Subcutaneous preadipocyte (primary cell): ENCODE measurements at places on chromosomes 3 and 15. TPM values are rescaled to one million over a fixed set of nuclear protein-coding genes. Genes with fewer than 3 reads are reported as not detected.

CFAP20DC gene
- 4.0 and 6.5 TPM in 2 replicates for total RNA-seq

USF3 gene
- total RNA-seq: 8.1 and 10.0 TPM in 2 replicates

MYLK gene
- total RNA-seq: 6.2 and 6.8 TPM in 2 replicates

ITIH1 gene
- not detected in 2 replicates for total RNA-seq

GOLGA6L10 gene
- under 0.01 and 0.20 TPM in 2 replicates for total RNA-seq

EDEM1 gene
- 27.6 and 34.6 TPM in 2 replicates for total RNA-seq

ZBTB47 gene
- total RNA-seq: 23.1 and 26.5 TPM in 2 replicates

SLC6A11 gene
- total RNA-seq: not detected in 2 replicates

TSC22D2 gene
- 7.7 and 12.1 TPM in 2 replicates for total RNA-seq

CKMT1A gene
- not detected in 2 replicates for total RNA-seq

NANOGP8 gene
- total RNA-seq: 0.39 and 0.73 TPM in 2 replicates

SLC22A13 gene
- total RNA-seq: 0.37 and 1.2 TPM in 2 replicates

MCF2L2 gene
- 0.73 and 1.6 TPM in 2 replicates for total RNA-seq

CILP gene
- total RNA-seq: 0.20 and 1.5 TPM in 2 replicates
